ENCODE measurements at places on chromosomes 3 and 15. TPM values are rescaled to one million over a fixed set of nuclear protein-coding genes. Genes with fewer than 3 reads are reported as not detected.

Gene DAZL
- total RNA-seq: not detected

GRCh38 chr15:69615736-69616135, 163.1 kb downstream of the RPLP1 start:
- DNase-seq: no peak
- H3K36me3 ChIP-seq: no peaks in the 10 kb centered on the region
- no peak overlapping the region for H3K27ac ChIP-seq
- H3K4me1 ChIP-seq: no peaks in the 10 kb centered on the region
- no peak overlapping the region for H3K4me3 ChIP-seq

- H3K36me3 ChIP-seq: no peaks in the 10 kb centered on the region
- no peak overlapping the region for H3K27ac ChIP-seq
- no peaks in the 10 kb centered on the region for H3K27me3 ChIP-seq
Observed at GRCh38 chr15:59456114-59456513, 18.1 kb downstream of the FAM81A start.

DNA sequence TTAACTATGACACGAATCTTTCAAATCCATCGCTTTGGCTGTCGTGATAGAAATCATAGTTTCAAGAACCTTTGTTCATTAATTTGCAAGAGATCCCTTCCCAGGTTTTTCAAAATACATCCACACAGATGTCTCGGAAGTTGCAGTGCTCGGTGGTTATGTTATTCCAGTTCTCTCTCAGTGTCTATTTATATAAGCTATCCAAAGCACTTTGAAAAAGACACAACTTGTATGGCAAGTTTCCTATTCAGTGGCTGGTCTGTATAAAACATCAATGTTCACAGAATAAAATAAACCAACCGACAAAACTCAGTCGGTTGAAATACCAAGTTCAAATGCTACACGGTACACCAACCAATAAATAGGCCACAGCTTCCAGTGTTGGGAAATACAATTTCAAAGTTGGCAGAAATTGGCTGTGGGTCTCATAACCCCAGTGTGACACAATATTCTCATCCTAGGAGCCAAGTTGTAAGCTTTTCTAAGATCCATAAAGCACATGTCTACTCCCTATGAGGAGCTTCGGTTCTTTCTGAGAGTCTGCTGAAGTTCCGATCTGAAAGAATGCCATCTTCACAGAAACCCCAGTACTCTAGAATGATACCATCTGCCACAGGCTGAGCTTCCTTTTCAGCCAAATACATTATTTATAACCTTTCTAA, 23.7 kb downstream of the SATB1 start:
- no peak overlapping the region for H3K27ac ChIP-seq
- no peak for DNase-seq
- H3K4me3 ChIP-seq: no peak overlapping the region
- no peaks in the 10 kb centered on the region for H3K4me1 ChIP-seq
- H3K27me3 ChIP-seq: no peaks in the 10 kb centered on the region
- no peaks in the 10 kb centered on the region for H3K36me3 ChIP-seq

Gene EXD1
- not detected for total RNA-seq

GRCh38 chr3:104988496-104988895, 378.2 kb upstream of the ALCAM start:
- H3K27ac ChIP-seq: no peak overlapping the region
- no peak for DNase-seq
- no peaks in the 10 kb centered on the region for H3K27me3 ChIP-seq
- H3K4me1 ChIP-seq: no peaks in the 10 kb centered on the region
- no peaks in the 10 kb centered on the region for H3K36me3 ChIP-seq

Gene SNTN
- not detected for total RNA-seq

GRCh38 chr15:29698030-29698701, 124.1 kb downstream of the TJP1 start:
- H3K27ac ChIP-seq: no peak overlapping the region
- no peak overlapping the region for H3K4me3 ChIP-seq

DNA sequence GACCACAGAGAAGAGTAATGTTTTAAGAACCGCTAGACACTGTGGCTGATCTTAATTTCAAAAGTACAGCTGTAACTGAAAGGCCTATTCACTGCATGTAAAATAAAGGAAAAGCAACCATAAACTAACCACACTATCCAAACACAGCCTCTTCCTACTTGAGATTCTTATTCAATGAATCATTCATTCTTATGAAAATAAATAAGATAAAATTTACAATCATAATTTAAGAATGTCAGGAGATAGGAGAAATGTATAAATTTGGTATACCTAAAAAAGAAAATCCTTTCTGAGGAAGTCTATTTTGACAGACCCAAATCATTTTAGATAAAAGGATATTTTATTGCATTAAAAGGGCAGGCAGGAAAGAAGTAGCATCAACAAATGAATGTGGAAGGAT, 533.5 kb upstream of the ZNF385D start:
- DNase-seq: no peak
- no peaks in the 10 kb centered on the region for H3K27me3 ChIP-seq
- H3K4me3 ChIP-seq: no peak overlapping the region
- H3K4me1 ChIP-seq: no peaks in the 10 kb centered on the region

DNA sequence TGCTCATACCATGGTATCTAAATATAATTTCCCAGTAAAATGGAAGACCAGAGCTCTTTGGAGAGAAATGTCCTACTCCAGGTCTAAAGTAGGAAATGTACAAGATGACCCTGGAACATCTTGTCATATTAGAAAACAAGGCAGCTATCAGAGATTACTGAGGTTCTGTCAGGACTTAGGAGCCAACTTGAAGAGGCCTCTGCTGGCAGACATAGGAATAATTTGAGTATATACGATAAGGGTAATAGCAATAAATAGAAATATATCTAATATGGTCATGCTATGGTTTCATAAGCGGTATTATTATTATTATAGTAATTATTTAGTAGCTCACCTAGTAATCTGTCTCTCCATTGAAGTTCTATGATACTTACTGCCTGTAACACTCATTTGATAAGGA, 224.2 kb downstream of the SOX2 start:
- no peaks in the 10 kb centered on the region for H3K4me1 ChIP-seq
- H3K36me3 ChIP-seq: no peaks in the 10 kb centered on the region
- no peak overlapping the region for H3K4me3 ChIP-seq
- no peaks in the 10 kb centered on the region for H3K27me3 ChIP-seq
- no peak for DNase-seq

DNA sequence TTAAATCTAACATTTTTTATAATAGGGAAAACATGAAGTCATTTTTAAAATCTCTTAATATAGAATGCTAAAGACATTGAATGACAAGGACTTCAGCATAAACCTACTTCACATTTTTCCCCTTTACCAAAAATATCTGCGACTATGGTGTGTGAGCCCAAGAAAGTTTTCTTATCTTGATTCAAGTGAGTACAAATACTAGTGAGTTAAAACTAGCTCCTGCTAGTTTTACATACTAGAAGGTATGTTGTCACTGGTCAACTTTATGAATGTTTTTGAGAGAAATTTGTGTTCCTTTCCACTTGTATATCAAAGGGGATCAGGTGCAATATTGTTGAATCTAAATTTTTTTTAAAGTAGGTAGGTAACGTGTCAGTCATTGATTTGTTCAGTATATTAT, 152.4 kb upstream of the CGNL1 start:
- no peak overlapping the region for H3K27ac ChIP-seq
- H3K4me3 ChIP-seq: no peak overlapping the region
- H3K36me3 ChIP-seq: no peaks in the 10 kb centered on the region
- H3K27me3 ChIP-seq: no peaks in the 10 kb centered on the region
- no peak for DNase-seq
- peaks cover 4% of the 10 kb centered on the region for H3K4me1 ChIP-seq

Gene GASK1A
- total RNA-seq: 41.3 TPM

Gene GRM7
- total RNA-seq: not detected

DNA sequence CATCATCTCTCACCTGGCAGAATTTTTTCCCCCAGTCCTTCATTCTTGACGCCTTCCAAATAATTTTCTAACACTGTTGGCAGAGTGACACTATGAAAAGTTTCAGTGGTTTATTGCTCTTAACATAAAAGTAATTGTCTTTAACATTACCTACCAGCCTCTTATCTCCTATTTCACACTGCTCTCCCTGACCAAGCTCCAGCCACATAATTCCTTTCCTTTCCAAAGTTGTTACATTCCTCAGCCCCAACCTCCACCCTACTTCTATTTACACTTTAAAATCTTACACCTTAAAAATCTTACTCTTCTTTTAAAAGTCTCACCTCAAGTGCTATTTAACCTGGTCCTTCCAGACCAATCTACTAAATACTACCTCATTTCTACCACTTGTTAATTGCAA, 2.8 kb downstream of the DPPA4 start:
- no peaks in the 10 kb centered on the region for H3K4me1 ChIP-seq
- H3K27ac ChIP-seq: no peak overlapping the region
- H3K27me3 ChIP-seq: no peaks in the 10 kb centered on the region
- no peak for DNase-seq

GRCh38 chr15:49248291-49248690, 78.2 kb downstream of the GALK2 start:
- H3K36me3 ChIP-seq: no peaks in the 10 kb centered on the region
- H3K27me3 ChIP-seq: no peaks in the 10 kb centered on the region
- DNase-seq: no peak

GRCh38 chr3:72345237-72345878, 502.9 kb downstream of the SHQ1 start:
- no peaks in the 10 kb centered on the region for H3K36me3 ChIP-seq
- peaks cover 3% of the 10 kb centered on the region for H3K4me1 ChIP-seq
- no peak for DNase-seq

Gene ADAMTS7
- total RNA-seq: 6.1 TPM

Gene ECE2
- total RNA-seq: not detected

GRCh38 chr15:48761393-48762158, 49.3 kb downstream of the CEP152 start:
- DNase-seq: no peak
- no peaks in the 10 kb centered on the region for H3K27me3 ChIP-seq
- H3K36me3 ChIP-seq: no peaks in the 10 kb centered on the region
- H3K27ac ChIP-seq: no peak overlapping the region
- no peaks in the 10 kb centered on the region for H3K4me1 ChIP-seq

DNA sequence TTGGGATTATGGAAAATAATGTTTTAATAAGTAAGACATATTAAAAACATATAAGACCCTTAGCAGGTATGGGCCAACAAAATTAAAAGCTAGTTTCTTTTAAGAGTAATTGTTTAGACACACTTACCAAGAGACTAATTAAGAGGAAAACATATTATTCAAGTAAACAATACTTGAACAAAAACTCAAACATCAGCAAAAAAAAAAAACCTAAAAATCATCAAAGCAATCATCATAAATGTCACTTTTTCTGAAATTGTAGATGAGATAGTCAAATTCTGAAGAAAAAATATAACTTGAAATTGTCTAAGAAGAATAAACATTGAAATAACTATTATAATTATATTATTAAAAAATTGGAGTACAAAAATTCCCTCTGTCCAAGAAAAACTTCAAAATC, 1318.2 kb downstream of the ZPLD1 start:
- no peaks in the 10 kb centered on the region for H3K36me3 ChIP-seq
- DNase-seq: no peak
- H3K27ac ChIP-seq: no peak overlapping the region
- no peak overlapping the region for H3K4me3 ChIP-seq
- H3K27me3 ChIP-seq: no peaks in the 10 kb centered on the region

Gene DLL4
- total RNA-seq: 10.7 TPM

GRCh38 chr3:129736070-129736469, 129.6 kb upstream of the PLXND1 start:
- no peak for DNase-seq
- no peaks in the 10 kb centered on the region for H3K27me3 ChIP-seq
- H3K27ac ChIP-seq: no peak overlapping the region
- H3K36me3 ChIP-seq: no peaks in the 10 kb centered on the region
- no peaks in the 10 kb centered on the region for H3K4me1 ChIP-seq

DNA sequence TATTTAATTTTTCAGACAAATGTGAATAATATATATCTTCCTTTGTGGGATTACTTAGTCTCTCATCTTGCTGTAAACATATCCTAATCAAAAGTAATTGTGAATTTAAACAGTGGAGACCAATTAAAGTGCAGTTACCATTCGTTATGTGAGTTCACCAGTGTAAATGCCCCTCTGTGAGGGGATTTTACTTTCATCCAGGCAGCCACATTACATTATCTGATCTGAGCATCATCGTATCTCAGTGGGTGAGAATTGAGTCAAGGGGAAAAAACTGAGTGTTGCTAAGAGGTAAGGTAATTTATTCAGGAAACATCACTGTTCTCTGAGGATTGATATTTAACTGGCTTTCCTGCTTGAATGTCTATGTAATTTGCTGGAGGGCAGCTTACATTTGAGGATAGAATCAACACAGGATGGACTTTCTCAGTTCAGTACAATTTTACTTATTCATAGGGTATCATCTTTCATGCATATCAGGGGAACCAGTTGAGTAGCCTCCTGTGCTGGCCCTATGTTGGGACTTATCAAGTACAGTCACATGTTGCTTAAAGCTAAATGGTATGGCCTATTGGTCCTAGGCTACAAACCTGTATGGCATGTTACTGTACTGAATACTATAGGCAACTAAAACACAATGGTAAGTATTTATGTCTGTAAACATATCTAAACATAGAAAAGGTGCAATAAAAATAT, 219.7 kb downstream of the CD47 start:
- no peaks in the 10 kb centered on the region for H3K36me3 ChIP-seq
- no peak for DNase-seq
- H3K27ac ChIP-seq: no peak overlapping the region
- no peaks in the 10 kb centered on the region for H3K4me1 ChIP-seq
- no peak overlapping the region for H3K4me3 ChIP-seq

Gene RNU5B-1
- 27.7 TPM for total RNA-seq

Gene TMEM212
- total RNA-seq: 0.35 TPM

Data from ovary (tissue), 10 donors.